Frontal cortex (tissue), 4 donors: ENCODE measurements at places on chromosomes 5 and 9. TPM values are rescaled to one million over a fixed set of nuclear protein-coding genes. Genes with fewer than 3 reads are reported as not detected.

DNA sequence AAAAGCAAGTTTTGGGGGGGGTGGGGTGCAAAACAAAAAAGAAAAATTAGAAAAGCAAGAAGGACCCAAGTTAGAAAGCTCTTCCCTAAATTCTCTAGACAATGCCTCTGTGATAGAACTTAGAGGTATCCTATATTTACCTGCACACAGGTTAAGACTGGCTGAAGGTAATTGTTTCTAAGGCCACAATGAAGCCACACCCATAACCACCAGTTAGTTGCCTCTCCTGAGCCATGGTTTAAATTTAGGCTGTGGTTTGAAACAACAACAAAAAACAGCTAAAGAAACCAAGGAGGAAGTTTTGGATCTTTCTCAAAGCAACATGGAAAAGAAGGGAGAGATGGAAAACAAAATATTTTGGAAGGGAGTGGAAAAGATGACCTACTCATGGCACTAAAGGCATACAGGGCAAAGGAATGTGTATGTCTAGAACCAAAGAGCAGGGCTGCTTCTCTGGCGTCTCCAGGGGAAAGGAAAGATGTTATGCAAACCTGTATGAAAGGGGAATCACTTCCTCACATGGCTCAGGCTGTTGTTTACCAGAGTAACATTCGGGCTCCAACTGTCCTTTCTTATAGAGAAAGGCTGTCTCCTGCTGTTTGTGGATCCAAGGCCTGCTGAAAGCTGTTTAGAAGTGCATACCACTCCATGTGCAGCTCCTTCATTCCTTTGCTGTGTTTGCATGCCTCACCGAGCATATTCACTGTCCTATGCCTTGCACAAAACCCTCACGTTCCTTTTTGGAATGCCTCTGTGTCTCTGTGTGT is 408.9 kb upstream of the MPDZ start:
- no peak for DNase-seq

- no peak for DNase-seq
Observed at GRCh38 chr9:137963525-137963924, 85.9 kb downstream of the CACNA1B start.

Gene SLC22A5
- 6.5 TPM for total RNA-seq

Gene IFNW1
- not detected for total RNA-seq

Gene CDKN2B-AS1
- 0.41 TPM for total RNA-seq

DNA sequence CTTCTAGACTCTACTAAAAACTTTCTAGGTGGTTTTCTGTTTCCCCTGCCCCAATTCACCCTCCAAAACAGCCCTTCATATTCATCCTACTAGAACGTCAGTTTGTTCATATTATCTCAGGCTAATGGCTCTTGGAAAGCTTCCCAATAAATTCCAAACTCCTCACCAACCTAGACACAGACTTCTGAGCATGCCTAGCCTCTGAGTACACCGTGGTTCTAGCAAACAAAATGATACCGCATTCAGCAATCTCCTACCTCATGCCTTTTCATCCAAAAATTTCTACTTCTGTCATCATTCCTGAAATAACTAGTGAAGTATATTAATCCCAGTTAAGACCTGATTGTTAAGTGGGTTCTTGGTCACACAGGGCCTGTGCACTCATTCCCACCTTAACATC is 46.5 kb upstream of the NR5A1 start:
- no peak for DNase-seq

- DNase-seq, result no peak
Observed at GRCh38 chr9:79980432-79980831, 408.7 kb downstream of the TLE4 start.

DNA sequence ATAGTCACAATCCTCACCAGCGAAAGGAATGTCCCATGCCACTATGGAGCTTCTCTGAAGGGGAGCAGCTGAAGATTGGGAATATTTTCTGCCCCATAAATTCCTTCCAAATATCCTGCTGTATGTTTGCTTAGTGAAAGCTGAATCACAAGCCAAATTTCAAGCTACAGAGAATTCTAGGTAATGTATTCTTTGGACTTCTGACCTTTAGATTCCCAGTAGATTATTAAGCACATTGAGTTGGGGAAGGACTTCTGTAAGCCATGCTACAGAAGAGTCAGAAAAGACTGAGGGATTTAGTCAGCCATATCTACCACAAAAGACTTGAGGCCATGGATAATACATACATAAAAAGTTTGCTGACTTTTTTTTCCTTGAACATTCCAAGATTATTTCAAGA is 1342.0 kb upstream of the NUDT12 start:
- DNase-seq, result no peak

- no peak for DNase-seq
Observed at GRCh38 chr5:150503386-150503785, 4.5 kb upstream of the NDST1 start.
